Fibroblast of the aortic adventitia (primary cell): ENCODE measurements at places on chromosomes 5 and 9.

DNA sequence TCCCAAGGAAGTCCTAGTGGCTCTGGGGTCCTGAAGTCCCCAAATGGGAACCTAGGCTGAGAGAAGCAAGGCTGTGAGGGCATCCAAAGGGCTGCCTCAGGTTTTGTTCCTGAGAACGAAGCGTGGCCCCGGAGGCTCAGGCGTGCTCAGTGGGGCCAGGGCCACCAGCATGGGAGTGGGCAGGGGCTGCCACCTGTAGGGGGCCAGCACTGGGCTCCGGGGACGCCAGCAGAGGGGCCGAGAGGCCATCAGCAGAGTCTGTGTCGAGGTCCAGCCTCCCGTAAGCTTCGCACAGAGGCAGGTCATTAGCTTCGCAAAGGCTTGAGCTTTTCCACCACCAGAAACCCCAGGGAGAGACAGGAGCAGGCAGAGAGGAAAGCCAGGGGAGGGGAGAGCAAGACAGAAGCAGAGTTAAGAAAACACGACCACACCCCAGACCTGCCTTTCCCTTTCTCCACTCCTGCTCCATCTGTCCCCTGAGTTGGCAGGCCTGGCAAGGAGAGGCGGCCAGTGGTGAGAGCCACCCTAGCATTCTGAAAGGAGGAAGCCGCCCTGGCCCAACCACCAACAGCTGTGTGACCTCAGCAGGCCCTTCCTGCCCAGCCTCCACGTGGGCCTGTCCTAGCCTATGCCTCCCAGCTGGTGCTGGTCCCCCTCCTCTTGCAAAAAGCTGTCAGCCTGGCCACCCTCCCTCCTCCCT is 5.5 kb upstream of the SURF6 start:
- DNase-seq = no peak

DNA sequence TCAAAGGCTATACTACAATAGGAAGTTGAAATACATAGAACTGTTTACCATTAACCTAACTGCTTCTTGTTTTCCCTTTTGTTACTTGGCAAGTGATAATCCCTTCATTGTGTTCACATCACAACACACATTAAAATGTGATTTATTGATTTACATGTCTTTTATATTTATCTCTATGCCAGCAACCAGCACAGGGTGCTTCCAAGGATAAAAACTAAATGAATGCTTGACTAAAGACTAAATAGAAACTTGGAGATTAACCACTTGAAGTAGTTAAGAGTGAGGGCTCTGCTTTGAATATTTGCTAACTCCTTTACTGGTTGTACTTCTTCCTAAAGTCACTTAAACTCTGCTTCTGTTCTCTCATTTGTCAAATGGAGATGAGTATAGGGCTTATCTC is 1730.6 kb downstream of the EFNA5 start:
- no peak for DNase-seq

- peak; percentile 91 for DNase-seq
Observed at GRCh38 chr5:107469485-107470294, 201.0 kb downstream of the EFNA5 start.

- DNase-seq = no peak
Observed at GRCh38 chr5:132487095-132487428, 3.5 kb downstream of the IRF1 start.

GRCh38 chr5:143235423-143235822 is 168.1 kb downstream of the NR3C1 start:
- DNase-seq = peak; percentile 87

- no peak for DNase-seq
Observed at GRCh38 chr9:85723215-85723614, 18.5 kb downstream of the AGTPBP1 start.

DNA sequence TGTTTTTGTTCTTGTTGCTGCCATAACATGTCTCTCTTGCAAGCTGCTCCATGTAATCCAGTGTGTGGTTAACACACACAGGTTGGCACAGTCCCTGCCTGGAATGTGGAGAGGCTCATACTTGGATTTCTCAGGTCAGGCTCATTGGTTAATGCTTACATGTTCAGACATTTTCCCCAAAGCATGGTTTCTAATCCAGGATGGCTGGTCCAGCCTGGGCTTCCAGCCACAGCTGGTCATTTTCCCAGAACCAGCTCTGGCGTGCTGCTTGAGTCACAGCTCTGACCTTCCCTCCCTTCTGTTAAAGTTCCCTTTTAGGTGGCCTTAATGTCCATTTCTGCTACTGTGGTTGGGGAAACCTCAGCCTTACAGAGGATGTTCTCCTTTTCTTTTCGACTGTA is 294.3 kb downstream of the TAF11L14 start:
- no peak for DNase-seq

- no peak for DNase-seq
Observed at GRCh38 chr9:75197561-75197960, 109.2 kb downstream of the OSTF1 start.

DNA sequence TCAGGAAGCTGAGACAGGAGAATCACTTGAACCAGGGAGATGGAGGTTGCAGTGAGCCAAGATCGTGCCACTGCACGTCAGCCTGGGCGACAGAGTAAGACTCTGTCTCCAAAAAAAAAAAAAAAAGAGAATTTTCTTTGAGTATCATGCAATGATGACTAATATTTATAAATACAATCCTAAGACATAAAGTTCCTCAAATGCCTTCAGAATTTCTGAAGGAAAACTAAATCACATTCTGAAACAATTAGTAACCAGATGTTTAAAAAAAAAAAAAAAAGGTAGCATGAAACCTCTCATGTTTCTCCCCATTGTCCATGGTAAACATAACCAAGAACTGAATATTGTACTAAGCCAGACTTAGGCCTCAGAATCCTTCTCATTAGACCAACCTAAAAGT is 23.1 kb downstream of the MLLT3 start:
- DNase-seq = no peak

DNA sequence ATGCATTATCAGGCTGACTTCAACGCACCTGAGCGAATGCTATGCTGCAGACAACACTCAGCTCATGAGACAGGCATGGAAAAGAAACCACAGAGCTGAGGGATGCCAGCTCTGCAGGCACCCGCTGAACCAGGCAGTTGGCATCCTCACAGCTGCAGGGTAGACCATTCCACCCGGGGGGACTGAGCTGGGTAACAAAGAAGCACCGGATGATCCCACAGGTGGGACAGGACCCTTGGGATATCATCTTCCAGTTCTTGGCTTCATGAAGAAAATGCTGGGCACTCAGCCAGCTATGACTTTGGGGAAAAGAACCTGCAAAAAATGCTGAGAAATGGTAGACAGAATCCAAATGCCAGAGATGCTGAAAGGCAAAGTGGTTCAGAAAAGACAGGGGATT is 9.6 kb downstream of the EPB41L4B start:
- peak; percentile 33 for DNase-seq

DNA sequence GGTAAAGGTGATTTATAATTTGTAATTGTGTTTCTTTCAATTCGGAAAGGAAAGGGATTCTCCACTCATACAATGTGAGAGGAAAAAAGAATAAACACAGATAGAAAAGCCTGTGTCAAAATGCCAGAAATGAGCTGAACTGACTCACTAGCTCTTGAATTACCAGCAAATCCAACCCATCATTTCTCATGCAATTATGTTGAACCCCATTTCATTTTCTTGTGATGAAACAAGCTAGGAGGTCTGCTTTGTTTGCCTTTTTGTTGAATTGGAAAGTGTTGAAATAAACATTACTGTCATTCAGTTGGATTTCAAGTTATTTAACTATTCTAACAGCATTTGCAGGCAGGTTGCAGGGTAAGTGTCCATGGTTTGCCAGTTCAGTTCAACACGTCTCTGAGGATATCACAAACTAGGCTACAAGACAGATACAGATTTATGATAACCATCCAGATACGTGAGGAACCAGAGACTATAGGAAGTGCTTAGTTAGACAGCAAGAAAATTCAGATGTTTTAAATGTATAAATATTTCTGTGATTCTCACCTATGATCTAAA is 547.2 kb downstream of the MAT2B start:
- DNase-seq = peak; percentile 82

- peak; percentile 64 for DNase-seq
Observed at GRCh38 chr9:73116031-73116430, 35.6 kb upstream of the ANXA1 start.

DNA sequence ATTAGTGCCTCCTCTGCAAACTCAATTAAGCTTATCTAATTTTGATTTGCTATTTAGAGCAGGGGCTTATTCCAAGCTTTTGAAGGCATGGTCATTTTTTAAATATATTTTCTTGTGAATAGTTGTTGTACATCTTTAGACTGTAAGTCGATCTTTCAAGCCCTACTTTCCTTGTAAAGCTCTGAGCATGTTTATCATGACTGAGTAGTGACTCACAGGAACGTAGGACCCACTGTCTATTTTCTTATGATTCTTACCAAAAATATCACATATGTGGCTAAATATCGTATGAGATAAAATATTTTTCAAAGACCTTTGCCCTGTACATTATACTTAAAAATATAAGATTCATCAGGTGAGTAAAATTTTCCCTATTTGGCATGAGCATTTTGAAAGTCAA is 440.4 kb upstream of the GRIN3A start:
- DNase-seq = no peak

DNA sequence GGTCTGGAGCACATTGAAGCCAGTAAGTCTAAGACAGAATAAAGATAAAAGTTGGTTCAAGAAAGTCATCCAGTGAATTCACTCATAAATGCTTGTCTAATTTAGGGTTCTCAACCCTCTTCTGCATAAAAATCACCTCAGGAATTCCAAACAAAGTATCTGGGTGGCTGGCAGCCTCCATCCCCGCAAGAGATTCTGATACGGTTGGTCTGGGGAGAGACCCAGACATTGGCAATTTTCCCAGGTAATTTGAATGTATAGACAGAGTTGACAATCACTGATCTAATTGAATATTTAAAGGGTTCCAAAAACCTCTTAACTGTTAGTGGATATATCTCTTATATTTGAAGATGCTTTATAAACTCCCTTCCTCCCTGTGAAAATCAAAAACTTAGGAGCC is 14.9 kb downstream of the ADAMTSL1 start:
- no peak for DNase-seq

DNA sequence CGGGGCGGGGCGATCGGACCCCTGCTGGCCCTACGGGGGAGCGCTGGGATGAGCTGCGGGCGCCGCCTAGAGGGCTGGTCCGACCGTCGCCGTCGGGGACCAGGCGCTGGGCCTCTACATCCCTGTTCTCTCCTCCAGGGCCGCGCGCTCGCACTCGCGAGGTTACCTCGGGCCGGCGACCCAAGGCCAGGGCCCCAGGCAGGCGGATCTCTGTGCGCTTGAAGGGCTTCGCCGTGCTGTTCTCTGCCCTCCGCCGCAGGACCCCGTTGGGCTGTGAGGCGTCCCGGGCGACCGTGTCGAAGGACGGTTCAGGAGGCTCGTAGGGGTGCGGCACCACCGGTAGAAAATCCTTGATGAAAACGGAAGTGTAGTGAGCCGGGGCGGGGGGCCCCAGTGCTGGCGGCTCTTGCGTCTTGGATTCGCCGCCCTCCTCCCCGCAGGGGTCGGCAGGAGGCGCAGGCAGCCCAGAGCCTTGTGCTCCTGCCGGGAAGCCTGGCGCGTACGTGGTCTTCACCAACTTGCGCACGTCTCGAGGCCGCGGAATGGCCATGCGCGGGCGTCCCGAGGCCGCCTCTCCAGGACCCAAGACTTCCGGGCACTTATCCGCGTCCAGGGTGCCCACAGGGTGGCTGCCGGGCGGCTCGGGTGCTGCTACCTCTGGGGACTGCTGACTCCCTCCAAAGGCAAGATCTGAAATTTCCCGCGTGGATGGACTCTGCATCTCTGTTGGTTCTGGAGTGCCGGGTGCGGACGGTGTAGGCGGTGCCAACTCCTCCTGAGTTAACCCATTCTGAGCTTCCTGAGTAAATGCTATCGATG is 2.0 kb downstream of the PROB1 start:
- no peak for DNase-seq

DNA sequence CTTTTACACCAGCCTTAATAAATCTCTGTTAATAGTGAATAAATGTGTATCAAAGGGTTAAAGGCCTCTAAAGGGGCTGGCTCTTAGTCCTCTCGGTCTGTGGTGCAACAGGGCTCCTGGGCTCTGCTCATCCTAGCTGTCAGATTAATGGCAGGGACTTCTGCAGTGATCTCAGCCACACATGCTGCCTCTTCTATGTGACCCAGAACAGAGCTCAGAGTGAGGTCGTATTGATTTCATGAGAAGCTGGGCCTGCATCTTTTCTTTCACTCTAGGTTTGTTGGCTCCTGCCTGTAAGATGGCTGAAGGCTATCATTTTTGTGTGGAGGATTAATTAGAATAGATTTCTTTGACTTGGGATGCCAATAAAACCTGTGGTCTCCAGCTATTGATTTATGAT is 165.0 kb upstream of the GLRA1 start:
- no peak for DNase-seq

- no peak for DNase-seq
Observed at GRCh38 chr5:13878357-13878756, 66.1 kb downstream of the DNAH5 start.

DNA sequence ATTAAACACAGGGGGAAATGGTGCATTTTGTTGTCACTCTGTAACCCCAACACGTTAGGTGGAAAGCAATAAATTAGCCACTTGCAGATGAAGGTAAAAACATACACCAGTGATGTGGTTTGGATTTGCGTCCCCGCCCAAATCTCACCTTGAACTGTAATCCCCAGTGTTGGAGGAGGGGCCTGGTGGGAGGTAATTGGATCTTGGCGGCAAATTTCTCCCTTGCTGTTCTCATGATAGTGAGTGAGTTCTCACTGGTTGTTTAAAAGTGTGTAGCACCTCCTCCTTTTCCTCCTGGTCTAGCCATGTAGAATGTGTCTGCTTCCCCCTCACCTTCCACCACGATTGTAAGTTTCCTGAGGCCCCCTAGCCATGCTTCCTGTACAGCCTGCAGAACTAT is 17.2 kb downstream of the EPB41L4A start:
- no peak for DNase-seq

- DNase-seq = no peak
Observed at GRCh38 chr5:122959740-122960445, 76.6 kb downstream of the PPIC start.

- DNase-seq = no peak
Observed at GRCh38 chr9:68981789-68982188, 32.1 kb downstream of the PRKACG start.

DNA sequence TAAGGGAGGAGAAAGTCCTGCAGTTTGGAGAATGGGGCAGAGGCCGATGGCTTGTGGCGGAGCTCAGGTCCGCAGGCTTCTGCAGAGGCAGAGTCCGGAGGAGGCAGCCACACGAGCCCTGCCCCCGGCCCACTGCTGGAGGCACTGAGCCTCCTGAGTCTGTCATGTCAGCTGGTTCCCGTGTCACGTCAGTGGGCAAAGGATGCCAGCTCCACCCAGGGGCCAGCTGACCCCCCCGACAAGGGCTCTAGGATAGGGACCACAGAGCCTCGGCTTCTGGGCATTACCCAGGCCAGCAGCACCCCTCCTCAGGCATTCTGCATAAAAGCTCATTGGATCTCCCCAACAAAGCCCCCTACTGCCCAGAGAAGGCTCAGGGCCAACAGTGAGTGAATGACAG is 8.5 kb downstream of the SH3PXD2B start:
- DNase-seq = no peak

- no peak for DNase-seq
Observed at GRCh38 chr9:121179930-121180681, 21.6 kb downstream of the RAB14 start.

- no peak for DNase-seq
Observed at GRCh38 chr5:27388755-27389154, 350.4 kb upstream of the CDH9 start.

- no peak for DNase-seq
Observed at GRCh38 chr5:16563686-16564085, 53.1 kb downstream of the RETREG1 start.
